ENCODE measurements at places on chromosomes 11 and 22. TPM values are rescaled to one million over a fixed set of nuclear protein-coding genes. Genes with fewer than 3 reads are reported as not detected.

The C11orf87 gene
- polyA plus RNA-seq = 8.6 TPM

The EMID1 gene
- polyA plus RNA-seq = 22.2 TPM

The FOLR2 gene
- polyA plus RNA-seq = not detected

The IGSF22 gene
- polyA plus RNA-seq = 0.90 TPM

The MRGPRX4 gene
- polyA plus RNA-seq = not detected

The CNGA4 gene
- polyA plus RNA-seq = not detected

The ADAMTS8 gene
- 0.12 TPM for polyA plus RNA-seq

The OR4A16 gene
- polyA plus RNA-seq = not detected

The HEPN1 gene
- not detected for polyA plus RNA-seq

The GRM5 gene
- polyA plus RNA-seq = 11.8 TPM

The POU2F3 gene
- polyA plus RNA-seq = not detected

The TEX12 gene
- polyA plus RNA-seq = 0.36 TPM

The PANX2 gene
- polyA plus RNA-seq = 6.4 TPM

The C11orf91 gene
- not detected for polyA plus RNA-seq

The SMIM35 gene
- 0.12 TPM for polyA plus RNA-seq

The GTSE1 gene
- 0.48 TPM for polyA plus RNA-seq

The MMP13 gene
- not detected for polyA plus RNA-seq

The DGCR6 gene
- polyA plus RNA-seq = 8.9 TPM

The IGLL1 gene
- not detected for polyA plus RNA-seq

The KDM4E gene
- polyA plus RNA-seq = not detected

The RIBC2 gene
- not detected for polyA plus RNA-seq

The MS4A6E gene
- polyA plus RNA-seq = not detected

The SERHL2 gene
- polyA plus RNA-seq = 0.99 TPM

The ARSA gene
- polyA plus RNA-seq = 41.4 TPM

The GNG3 gene
- polyA plus RNA-seq = 121 TPM

The CRYAB gene
- polyA plus RNA-seq = not detected

The TBX1 gene
- not detected for polyA plus RNA-seq

The MUC15 gene
- polyA plus RNA-seq = not detected

The OR2AT4 gene
- polyA plus RNA-seq = not detected

Measured in neural cell (in vitro differentiated cells).